ENCODE measurements at places on chromosomes 11 and 22.

GRCh38 chr11:130600139-130600538 is 151.7 kb downstream of the ADAMTS15 start:
- no peak for DNase-seq

DNA sequence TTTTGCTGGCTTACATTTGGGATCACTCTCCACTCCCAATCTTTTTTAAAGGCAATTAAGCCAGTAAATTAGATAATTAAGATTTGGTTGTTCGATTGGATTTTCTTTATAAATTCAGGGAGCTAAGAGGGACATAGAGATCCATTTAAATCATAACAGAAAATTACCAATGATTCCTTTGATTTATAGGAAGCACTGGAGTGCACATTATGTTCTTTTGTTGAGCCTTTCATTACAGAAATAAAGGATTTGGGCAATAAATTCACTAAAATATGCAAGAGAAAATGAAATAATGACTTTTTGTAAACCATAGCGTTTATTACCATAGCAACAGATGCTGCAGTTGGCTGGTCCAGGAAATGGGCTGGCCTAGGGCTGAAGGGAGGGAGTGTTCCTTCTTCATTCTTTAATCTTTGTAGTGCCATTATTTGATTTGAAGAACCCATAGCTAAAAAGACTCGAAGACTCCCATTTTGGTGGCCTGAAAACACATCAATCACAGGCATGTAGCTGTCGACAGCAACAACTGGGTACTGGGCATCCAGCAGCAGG is 73.0 kb downstream of the C2CD3 start:
- DNase-seq: no peak

GRCh38 chr22:40922484-40923303 is 28.5 kb upstream of the RBX1 start:
- peak; percentile 64 for DNase-seq

GRCh38 chr11:107660066-107660465 is 51.8 kb downstream of the SLN start:
- DNase-seq: no peak

DNA sequence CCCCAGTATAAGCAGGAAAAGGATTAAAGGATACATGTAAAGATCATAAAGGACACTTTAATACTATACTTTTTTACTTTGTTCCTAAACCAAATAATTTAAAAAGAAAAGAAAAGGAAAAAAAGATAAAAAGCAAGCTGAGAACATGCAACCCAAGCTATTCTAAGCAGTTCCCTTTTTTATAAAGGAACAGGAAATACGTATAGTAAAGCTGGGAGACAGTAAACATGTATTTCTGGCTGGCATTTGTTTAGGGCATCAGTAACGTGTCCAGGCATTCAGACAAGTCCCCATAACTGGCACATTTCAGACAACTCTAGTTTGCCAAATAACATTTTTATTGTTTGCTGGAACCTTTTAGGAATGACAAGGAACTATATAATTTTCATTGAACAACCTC is 24.9 kb downstream of the BCO2 start:
- no peak for DNase-seq

DNA sequence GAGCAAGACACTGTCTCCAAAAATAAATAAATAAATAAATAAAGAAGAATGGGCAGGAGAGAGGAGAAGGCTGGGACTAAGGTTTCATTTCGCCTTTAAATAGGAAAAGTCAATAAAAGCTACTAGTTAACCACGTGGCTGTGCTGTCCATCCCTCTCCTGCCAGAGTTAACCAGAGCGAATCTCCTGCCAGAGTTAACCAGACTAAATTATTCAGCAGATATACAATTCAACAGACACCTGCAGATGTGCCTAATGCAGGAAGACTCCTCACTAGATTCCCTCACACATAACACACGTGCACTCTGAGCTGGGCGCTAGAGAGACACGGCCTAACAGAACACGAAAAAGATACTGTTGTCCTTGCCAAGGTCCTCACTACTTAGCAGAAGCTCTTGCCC is 156.1 kb downstream of the IGLL1 start:
- no peak for DNase-seq
